D721Med (cell line): ENCODE measurements at places on chromosomes 6 and 20.

DNA sequence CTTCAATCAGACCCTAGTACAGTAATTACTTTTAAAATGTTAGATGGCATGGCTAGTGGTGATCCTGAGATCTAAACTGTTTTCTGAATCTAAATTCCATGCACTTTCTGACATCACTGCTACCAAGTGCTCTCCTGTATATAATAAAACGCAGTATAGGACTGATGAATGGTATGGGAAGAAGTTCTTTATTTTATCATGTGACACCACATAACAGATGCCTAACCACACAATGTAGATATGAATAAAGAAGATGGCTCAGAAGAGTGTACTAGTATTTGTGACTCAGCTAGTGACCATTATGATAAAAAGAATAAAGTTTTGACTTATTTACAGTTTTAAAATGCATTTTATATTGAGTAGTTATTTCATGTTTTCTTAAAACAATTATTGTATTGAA lies 8.5 kb downstream of the NDUFAF4 start:
- DNase-seq = no peak

DNA sequence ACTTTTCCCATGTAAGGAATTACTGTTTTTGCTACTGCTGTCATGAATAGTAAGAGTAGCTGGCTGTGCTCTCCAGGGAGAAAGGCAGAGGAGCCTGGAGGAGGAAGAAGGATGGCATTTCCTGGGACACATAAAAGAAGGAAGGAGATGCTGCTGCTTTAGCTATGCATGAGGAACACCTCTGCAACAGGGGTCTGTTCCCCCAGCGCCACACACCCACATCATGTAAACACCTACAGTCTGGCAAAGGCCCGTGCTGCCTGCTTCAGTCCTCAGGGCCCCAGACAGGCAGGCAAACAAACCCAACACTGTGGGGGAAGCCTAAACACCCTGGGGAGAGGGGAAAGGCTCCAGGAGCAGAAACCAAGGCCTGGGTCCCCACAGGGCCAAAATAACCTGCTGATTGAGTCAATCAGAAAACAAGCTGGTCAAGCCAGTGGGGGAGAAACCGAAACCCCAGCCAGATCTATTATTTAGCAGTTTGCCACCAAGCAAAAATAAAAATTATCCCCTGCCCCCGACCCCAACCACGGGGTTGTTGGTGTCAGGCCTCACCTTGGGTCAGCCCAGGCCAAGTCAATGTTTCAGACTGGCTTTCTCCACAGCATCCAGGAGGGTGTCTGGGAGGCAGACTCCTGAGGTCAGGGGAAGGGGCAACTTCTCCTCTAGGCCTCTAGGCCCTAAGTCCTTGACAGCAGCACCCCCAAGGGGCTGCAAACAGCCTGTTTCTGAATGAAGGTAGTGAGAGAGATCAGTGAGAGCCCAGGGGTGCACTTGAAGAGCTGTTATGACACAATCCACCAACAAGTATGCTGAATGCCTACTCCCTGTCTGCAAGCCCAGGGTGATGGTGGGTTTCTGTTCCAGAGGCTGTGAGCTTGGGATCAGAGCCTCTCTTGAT lies 34.6 kb upstream of the SCUBE3 start:
- DNase-seq = no peak

DNA sequence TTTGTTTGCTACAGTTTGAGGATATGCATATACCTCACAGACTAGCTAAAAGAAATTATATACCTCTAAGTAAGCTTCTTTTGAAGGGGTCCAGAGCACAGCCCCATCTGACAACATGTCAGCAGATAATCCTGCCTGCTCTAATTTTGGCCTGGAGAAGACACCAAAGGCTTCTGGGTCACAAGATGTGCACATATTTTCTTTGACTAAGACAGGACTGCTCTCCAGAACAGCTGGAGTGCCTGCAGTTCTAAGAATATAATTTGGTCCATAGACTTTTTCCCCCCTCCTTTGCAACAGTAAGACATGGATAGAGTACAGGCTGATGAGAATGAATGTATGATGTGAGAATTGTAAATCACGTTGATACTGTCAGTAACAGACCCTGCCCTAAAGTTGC lies 107.9 kb upstream of the KCNK16 start:
- DNase-seq = no peak

- DNase-seq = no peak
Observed at GRCh38 chr20:4465855-4466545, 255.7 kb upstream of the PRND start.

GRCh38 chr6:84967389-84967788 lies 203.0 kb upstream of the TBX18 start:
- DNase-seq = peak; percentile 29

- DNase-seq = no peak
Observed at GRCh38 chr6:73329201-73329600, 24.9 kb downstream of the DPPA5 start.

DNA sequence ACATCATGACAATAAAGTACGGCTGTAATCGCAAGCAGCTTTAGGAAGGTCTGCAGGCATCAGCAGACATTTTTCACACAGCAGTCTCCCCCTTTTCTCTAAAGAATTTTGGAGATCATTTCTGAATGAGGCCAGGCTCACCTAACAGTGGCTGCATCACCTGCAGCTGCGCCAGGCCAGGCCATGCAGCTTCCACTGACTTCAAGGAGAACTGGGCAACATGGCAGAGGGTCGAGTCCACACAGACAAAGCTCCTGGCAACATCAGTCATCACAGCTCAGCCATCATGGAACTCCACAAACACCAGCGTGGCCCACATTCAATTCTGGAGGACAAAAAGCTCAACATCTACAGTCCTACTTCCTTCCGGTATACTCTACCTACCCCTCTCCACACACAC lies 17.8 kb upstream of the FOXC1 start:
- no peak for DNase-seq

- no peak for DNase-seq
Observed at GRCh38 chr20:38957915-38958485, 4.1 kb upstream of the DHX35 start.

- DNase-seq = no peak
Observed at GRCh38 chr6:164000276-164000675, 585.8 kb downstream of the QKI start.

DNA sequence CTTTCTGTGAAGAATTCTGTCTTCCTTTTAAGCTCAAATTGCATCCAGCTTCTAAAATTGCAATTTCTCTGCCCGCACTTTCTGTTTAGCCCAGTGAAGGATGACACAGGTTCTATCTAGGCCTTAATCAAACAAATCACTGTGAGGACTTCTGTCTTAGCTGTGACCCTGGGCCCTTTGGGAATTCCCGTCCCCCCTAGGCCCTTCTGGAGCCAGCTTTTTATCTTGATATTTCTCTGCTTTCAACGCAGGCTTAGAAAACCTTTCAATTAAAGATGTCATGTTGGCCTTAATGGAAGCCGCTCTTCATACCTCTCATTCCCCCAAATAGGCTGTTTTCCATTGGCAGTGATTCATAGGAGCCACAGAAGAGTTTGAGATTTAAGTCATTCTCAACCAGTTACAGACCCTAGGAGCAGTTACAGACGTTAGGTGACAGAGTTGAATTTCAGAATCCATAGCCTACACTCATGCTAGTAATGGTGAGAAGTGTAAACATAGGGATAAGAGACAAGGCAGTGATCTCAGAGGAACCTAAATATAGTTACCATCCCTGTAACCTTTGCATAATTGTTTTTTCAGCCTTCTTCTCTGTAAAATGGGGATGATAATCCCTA lies 74.8 kb upstream of the FLRT3 start:
- DNase-seq = no peak
